ENCODE measurements at places on chromosomes 1 and 21.
A peak's percentile ranks its signal among the peaks of the same experiment; 100 is the strongest.

GRCh38 chr1:219283541-219283940 is 109.9 kb downstream of the LYPLAL1 start:
- no peak for DNase-seq

DNA sequence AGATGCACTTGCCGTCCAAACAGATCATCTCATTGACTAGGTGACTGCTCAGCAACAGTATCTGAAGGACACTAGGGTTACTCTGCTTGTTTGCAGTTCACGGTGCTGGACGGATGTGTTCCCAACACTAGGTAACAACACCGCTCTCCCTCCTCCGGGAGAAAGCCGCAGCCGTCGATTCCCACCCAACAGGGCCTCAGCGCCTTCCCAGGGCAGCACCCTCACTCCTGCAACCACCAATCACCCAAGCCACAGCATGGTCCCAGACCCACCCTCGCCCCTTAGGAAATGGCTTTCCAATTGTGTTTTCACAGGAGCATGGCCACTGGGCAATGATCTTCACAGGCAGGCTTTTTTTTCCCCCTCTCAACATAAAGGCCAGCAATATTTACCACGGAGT is 779 bp downstream of the TLR5 start:
- DNase-seq: no peak

GRCh38 chr21:15826147-15826780 is 96.5 kb downstream of the USP25 start:
- no peak for DNase-seq

GRCh38 chr1:217268058-217268457 is 362.8 kb downstream of the GPATCH2 start:
- no peak for DNase-seq

GRCh38 chr1:111754984-111755330 is 744 bp upstream of the DDX20 start:
- peak; percentile 18 for DNase-seq

DNA sequence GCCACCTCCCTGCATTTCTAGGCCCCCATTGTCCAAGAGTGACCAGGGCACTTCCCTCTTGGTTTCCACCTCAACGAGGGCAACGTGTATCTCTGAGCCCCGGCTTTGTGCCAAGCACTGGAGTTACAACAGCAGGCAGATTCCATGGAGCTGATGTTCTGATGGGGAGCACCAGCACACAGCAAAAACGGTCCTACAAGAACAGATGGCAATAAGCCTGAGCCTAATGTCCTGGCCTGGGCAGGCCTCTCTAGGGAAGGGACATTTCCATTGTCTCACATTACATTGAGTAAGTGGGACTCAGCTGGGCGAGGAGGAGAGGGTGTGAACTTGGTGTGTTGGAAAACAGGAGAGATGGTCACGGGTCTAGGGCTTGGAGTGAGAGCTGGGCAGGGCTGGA is 27.2 kb upstream of the NPPB start:
- no peak for DNase-seq

DNA sequence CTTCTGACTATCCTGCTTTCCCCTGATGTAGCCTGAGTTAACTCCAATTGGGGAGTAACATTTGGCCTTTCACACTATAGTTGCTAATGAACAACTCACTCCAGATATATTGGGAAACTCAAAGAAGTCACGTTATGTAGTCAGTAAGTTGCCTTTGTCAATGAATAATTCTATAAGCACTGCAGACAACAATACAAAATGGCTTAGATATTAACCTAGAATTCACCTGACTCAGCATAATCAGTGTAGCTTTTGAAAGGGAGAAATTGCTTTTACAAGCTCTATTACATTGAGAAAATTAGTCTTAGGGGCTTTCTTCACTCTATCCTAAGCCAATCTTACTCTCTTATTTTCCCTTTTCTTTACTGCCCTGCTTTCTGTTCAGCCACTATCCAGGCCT is 303.5 kb upstream of the NR5A2 start:
- no peak for DNase-seq

DNA sequence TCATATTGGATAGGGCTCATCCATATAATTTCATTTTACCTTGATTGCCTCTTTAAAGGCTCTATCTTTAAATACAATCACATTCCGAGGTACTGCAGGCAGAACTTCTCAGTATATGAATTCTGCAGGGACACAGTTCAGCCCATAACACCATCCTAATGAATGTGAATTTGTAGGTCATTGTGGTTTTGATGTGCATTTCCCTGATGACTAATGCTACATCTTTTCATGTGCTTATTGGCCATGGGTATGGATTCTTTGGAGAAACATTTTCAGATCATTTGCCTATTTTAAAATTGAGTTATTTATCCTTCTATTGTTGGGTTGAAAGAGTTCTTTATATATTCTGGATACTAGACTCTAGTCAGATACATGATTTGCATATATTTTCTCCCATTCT is 9.6 kb upstream of the RPS6KC1 start:
- no peak for DNase-seq

- no peak for DNase-seq
Observed at GRCh38 chr1:231847612-231848397, 221.2 kb downstream of the DISC1 start.

DNA sequence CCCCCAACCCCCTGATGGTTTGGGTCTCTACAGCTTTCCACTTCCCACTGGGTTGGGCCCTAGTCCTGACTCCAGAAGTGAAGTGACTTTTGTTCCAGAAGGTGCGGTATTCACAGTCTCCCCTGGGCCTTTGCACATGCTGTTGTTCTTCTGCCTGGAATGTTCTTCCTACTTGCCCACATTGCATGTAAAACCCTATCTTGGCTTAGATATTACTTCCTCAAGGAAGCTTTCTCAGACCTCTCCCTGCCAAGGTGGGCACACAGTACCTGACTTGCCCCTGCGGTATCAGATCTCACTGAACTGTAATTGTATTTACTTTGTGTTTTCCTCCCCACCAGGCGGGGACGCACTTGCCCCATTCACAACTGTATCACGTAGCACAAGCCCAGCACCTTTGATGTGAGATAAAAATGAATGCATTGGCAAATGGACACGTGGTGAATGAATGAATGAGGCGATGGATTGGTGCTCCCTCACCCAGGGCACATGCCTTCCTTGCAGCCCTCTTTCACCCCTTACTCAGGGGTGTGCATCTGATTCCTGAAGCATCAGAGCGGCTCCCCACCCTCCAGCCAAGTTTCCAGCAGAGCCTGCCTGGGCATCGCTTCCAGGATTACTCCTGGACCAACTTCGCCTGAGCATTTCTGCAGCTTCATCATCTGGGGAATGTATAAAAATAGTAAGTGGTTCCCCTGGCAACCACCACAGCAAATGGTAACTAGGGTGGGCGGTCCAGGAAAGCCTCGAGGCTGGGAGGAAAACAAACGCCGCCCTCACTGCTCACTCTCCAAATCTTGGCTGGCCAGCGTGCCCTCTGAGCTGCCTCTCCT is 19.8 kb downstream of the NENF start:
- no peak for DNase-seq

DNA sequence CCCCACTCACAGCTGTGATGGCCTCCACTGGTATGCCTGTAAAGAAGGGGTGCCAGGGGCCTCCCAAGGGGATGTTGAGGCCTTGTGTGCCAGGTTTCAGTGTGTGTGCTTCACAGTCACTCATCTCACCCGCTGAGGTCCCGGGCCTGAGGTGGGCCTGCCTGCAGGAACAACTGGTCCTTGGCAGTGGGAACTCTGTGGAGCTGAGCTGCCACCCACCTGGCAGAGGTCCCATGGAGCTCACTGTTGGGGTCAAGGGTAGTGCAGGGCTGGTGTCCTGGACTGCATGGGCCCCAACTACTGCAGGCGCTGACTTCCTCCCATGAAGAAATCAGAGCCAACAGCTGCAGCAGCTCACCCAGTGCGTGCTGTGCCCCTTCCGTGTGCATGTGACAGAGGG is 17.3 kb upstream of the ZNF678 start:
- no peak for DNase-seq

DNA sequence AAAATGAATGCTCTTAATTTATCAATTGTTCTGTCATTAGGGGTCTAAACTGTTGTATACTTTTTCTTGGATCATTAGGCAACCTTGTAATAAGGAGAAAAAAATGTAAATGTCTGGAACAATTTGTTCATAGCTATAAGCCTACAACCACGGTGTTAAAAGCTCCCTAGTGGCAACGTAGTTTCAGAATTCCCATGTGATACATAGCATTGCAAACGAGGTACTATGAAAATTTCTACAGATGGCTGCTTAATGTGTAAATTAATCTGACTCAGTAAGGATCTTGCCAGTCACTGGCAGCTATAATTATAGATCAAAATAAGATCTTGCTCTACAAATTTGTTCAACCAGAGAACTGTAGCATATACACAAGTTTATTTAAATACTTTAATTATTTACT is 304.1 kb upstream of the ADGRL4 start:
- no peak for DNase-seq

DNA sequence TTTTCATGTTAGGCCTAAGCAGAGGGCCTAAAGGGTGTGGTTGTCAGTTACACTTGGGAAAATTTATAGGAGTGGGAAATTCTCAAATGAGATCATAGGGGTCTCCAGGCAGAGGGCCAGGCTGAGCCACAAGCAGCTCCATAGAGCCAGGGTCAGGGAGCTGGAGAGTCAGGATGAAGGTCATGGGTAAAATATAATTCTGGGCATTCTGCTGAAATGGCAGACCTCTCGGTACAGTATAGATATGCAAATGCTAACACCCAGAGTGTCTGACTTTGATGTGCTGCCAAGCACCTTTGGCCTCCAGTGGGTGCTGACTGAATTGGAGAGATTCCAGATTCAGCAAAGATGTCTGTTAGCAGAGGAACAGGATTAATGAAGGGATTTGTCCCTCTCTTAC is 40.1 kb downstream of the DNM3 start:
- no peak for DNase-seq

DNA sequence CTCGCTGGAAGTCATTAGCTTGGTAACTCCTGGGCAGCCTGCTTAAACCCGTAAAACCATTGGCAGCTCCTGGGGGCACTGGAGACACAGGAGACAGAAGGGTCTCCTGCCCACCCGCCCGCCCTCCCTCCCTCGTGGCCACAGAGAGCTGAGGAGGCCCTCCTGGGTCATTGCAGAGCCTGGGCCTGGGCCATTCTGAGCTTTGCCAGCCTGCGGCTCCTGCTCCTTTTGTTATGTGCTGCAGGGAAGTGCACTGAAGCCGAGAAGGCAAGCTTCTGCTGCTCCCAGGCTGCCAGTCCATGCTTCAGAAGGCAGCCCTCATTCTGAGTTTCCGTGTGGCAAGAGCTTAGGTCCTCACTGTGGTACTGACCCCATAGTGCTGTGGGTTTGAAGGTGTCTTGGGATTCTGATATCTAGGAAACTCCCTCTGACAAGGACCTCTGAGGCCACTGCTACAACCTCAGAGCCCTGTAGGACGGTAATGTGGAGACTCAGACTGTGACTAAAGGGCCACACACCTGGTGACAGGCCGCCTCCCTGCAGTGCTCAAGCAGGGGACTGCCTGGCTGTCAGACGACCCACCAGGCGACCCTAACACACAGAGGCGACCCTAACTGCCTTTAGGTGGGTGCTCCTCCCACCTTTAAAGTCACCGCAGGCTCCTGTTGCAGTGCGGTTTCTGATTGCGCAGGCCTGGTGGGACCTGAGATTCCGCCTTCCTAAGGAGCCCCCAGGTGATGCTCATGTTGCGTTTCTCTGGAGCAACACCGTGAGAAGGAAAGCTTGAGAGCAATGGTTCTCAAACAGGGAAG is 118.7 kb downstream of the IER5 start:
- no peak for DNase-seq

DNA sequence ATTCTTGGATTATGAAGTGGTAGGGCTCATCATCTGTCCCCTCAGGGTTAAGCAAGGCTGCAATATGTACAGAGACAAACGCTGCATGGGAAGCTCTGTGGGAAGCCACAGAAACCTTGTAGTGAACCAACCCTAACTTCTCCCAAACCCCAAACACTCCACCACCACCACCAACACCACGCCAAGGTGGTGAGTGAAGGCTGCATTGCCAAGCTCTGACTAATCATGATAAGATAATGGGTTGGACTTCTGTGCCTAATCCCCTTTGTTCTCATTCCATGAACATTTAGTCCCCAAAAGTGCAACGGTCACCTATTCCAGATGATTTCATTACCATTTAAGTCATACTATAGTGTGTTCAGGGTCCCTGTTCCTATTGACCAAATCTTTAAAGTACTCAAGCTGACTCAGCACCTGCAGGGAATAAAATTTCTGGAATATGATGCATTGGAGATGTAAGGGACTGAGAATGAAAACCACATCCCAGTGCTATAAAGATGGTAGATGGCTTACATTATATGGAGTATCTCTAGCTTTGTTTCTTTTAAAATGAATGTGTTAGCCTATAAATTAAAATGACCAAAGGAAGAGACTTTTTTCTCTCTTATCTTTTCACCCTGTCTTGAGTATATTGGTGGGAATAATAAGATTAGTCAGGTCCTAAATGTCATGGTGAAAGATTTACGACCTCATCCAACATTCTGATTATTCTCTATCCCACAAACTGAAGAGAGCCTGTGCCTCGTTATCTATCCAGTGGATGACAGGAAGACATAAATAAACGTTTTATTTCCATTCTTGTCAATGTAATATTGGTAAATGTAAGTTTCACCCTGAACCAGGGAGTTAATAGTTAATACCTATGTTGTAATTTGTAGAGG is 22.6 kb upstream of the PLD5 start:
- DNase-seq: no peak

GRCh38 chr1:8974551-8974950 is 28.9 kb downstream of the CA6 start:
- DNase-seq: no peak

DNA sequence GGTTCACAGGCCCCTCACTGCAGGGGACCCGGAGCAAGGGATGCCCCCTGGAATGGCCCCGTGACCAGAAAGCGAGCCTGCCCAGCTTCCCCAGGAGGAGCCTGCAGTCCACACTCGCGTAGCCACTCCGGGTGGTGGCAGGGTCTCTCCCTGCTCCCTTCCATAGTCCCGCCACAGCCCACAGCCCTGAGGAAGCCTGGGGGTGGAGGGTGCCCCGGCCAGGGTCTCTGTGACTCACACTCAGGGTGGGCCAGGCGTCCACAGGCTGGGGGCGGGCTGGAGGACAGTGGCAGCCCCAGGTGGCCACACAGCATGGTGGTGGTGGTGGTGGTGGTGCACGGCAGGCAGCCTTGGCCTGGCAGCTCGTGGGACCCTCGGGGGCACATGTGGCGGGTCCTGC is 15.6 kb downstream of the YBEY start:
- DNase-seq: no peak

GRCh38 chr21:46111857-46112724 is 14.2 kb downstream of the COL6A2 start:
- no peak for DNase-seq

DNA sequence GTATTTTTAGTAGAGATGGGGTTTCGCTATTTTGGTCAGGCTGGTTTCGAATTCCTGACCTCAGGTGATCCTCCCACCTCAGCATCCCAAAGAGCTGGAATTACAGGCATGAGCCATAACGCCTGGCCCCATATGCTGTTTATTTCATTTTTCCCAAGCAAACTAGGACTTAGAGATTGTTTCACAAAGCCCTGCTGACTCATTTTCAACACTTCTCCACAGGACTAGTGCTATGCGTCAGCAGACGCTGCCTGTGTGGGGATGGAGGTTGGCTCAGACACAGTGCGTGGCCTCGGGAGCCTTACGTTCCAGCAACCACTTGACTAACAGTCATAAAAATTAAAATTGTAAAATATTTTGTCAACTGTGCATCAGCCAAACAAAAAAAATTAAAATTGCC is 22.7 kb downstream of the PKNOX1 start:
- no peak for DNase-seq
